ENCODE measurements at places on chromosomes 11 and 22. TPM values are rescaled to one million over a fixed set of nuclear protein-coding genes. Genes with fewer than 3 reads are reported as not detected.

Gene KIF18A
- total RNA-seq: 27.5 TPM

- peak; percentile 63 for DNase-seq
These were observed 2.2 kb downstream of the CPT1B start for GRCh38 chr22:50576070-50576469.

- no peak for DNase-seq
These were observed 705 bp downstream of the UNC93B1 start for GRCh38 chr11:68002938-68003845.

GRCh38 chr11:2899080-2899783 is 13.7 kb upstream of the CDKN1C start:
- DNase-seq: peak; percentile 56

Measured in Daoy (cell line).